ENCODE measurements at places on chromosomes 11 and 22. TPM values are rescaled to one million over a fixed set of nuclear protein-coding genes. Genes with fewer than 3 reads are reported as not detected.

The FOLR2 gene
- not detected for total RNA-seq

The DYNC2H1 gene
- 0.91 TPM for total RNA-seq

The KRTAP5-11 gene
- not detected for total RNA-seq

The DBX1 gene
- total RNA-seq: not detected

The FXYD2 gene
- total RNA-seq: 0.43 TPM

The GRM5 gene
- not detected for total RNA-seq

The DHCR7 gene
- total RNA-seq: 65.1 TPM

The TMEM86A gene
- 2.3 TPM for total RNA-seq

The FZD4 gene
- not detected for total RNA-seq

The BIRC3 gene
- 35.2 TPM for total RNA-seq

The FREY1 gene
- total RNA-seq: 1.8 TPM

The CRYBA4 gene
- not detected for total RNA-seq

The SLC22A9 gene
- total RNA-seq: not detected

The POLD4 gene
- total RNA-seq: 75.9 TPM

The TSSK2 gene
- total RNA-seq: not detected

The UBQLNL gene
- 0.20 TPM for total RNA-seq

The SLC22A8 gene
- not detected for total RNA-seq

The CCDC89 gene
- 0.93 TPM for total RNA-seq

The PKNOX2 gene
- total RNA-seq: not detected

The OR2AG1 gene
- total RNA-seq: not detected
